ENCODE measurements at places on chromosomes 5 and 9.
A peak's percentile ranks its signal among the peaks of the same experiment; 100 is the strongest.

DNA sequence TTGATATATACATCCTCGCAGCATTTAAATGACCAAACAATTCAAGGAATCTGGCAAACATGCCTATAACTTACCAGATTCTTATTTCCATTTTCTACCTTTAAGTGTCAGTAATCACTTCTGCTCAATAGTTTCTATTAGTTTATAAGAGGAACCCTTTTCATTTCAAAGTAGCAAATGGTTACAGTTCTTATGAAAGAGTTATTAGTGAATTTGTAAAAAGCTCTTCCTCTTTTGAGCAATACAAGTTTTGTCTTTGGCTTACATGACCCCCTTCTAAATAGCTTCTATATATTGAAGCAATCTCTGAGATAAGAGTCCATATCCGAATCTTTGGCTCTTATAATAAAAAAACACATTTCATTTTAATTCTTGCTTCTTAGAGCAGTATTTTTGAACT, 42.0 kb downstream of the ELL2 start:
- no peak for DNase-seq

- DNase-seq: peak; percentile 49
These were observed 8.9 kb upstream of the IL17B start for GRCh38 chr5:149387982-149388381.

DNA sequence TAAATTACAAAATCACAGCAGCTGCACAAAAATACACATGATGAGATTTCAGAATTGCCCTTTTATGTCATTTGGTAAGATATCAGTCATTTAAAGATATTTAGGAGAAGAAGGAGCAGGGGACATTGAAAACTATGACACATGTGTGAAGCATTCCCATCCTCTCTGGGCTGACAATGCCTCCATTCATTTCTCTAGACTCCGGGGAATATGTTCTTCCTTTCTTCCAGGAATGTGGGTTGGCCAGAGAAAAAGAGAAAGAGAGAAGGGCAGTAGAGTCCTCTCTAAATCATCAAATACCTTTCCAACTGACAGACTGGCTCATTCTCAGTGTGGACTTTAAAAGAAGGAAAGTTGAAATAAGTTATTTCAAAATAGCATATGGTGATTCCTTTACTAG, 205.6 kb upstream of the ADAMTSL1 start:
- peak; percentile 86 for DNase-seq

- no peak for DNase-seq
These were observed 178.3 kb upstream of the ACOT12 start for GRCh38 chr5:81572201-81572600.

GRCh38 chr5:97838214-97838613, 655.2 kb upstream of the RIOK2 start:
- DNase-seq: peak; percentile 93

DNA sequence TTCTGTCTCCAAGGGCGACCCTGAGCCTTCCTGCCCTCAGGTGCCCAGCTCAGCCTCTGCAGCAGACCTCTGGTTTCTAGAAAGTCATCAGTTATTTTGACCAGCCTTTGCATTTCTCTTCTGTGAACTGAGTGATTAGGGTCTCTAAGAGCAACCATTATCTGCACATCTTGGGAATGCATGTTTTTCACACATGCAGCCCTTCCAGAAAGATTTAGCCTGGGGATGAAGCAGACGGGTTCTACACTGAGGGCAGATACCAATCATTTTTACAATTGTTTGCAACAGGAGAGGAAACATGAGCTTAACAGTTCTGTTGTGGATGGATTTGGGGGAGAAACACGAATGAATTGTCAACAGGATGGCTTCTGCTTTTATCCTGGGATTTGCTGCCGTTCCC, 90.1 kb upstream of the PITX1 start:
- no peak for DNase-seq

GRCh38 chr5:125037020-125037419, 290.6 kb upstream of the ZNF608 start:
- DNase-seq: no peak
